Fibroblast of skin of back (primary cell): ENCODE measurements at places on chromosomes 13 and 19.

- no peak for DNase-seq
Measured at GRCh38 chr13:98515818-98516465, 61.0 kb downstream of the STK24 start.

- no peak for DNase-seq
Measured at GRCh38 chr19:51647318-51647717, 693 bp upstream of the SIGLEC14 start.

DNA sequence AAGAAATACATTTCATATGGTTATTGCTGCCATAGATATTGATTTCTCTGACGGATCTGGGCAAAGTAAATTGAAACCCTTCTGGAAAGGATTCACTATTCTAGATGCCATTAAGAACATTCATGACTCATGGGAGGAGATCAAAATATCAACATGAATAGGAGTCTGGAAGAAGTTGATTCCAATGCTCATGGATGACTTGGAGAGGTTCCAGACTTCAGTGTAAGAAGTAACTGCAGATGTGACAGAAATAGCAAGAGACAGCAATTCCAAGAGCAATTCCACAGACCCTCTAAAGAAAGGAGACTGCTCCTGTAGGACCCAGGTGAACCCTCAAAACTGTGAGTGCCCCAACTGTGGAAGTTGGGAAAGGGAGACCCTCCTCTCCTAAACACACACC is 30.9 kb upstream of the KCTD12 start:
- DNase-seq, result peak; percentile 46

GRCh38 chr19:54040003-54040402 is 23.7 kb downstream of the VSTM1 start:
- no peak for DNase-seq

DNA sequence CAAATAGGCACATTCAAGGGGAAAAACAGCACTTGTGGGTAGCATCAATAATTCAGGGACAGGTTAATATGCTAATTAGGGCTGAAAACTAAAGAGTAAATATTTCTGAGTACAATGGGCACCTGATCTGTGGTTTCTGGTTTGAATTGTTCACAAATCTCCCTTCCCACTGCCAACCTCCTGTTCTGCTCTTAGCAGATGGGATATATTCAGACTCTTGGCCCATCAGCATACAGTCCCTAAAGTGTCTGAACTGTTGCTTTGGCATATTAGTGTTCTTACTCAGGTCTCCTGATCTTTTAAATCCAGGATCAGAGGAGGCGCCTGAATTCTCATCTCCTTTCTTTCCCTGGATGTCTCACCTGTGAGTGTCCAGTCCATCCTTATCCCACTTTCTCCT is 8.2 kb upstream of the LRCH1 start:
- DNase-seq, result no peak

GRCh38 chr19:48500830-48501493 is 10.7 kb downstream of the LMTK3 start:
- DNase-seq, result no peak

GRCh38 chr19:2645826-2646225 is 56.7 kb downstream of the GNG7 start:
- no peak for DNase-seq

DNA sequence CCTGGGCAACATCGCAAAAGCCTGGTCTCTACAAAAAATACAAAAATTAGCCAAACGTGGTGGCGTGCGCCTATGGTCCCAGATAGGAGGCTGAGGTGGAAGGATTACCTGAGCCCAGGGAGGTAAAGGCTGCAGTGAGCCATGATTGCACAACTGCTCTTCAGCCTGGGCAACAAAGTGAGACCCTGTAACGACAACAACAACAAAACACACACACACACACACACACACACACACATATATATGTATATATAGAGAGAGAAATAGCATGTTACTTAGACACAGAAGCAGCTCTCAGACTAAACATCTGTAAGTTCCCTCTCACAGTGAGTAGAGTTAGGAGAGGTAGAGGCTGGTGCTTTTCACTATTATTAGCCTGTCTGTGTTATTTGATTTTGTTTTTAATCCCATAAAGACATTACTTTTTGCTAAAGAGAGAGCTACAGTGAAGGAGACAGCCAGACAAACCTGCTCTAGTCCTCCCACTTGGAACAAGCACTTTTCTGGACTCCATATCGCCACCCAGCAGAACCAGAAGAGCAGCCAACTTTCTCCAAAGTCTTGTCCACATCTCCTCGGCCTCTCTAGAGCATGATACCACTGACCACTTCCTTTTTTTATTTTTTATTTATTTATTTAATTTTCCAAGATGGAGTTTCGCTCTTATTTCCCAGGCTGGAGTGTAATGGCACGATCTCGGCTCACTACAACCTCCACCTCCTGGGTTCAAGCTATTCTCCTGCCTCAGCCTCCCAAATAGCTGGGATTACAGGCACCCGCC is 2.8 kb upstream of the LIN7B start:
- no peak for DNase-seq

GRCh38 chr13:54183728-54184127 is 1155.1 kb downstream of the OLFM4 start:
- DNase-seq, result no peak

- DNase-seq, result peak; percentile 69
Measured at GRCh38 chr19:5293612-5294378, 46.8 kb downstream of the PTPRS start.

DNA sequence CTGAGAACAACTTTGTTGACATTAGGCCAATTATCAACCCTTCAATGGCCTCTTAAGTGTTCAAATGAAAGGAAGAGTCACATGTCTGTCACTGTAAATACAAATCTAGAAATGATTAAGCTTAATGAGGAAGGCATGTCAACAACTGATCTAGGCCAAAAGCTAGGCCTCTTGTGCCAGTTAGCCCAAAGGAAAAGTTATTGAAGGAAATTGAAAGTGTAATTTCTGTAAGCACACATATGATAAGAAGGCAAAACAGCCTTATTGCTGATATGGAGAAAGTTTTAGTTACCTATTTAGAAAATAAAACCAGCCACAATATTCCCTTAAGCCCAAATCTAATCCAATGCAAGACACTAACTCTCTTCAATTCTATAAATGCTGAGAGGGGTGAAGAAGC is 604.7 kb downstream of the SLITRK6 start:
- no peak for DNase-seq

- no peak for DNase-seq
Measured at GRCh38 chr13:23445794-23446193, 12.3 kb upstream of the SACS start.

DNA sequence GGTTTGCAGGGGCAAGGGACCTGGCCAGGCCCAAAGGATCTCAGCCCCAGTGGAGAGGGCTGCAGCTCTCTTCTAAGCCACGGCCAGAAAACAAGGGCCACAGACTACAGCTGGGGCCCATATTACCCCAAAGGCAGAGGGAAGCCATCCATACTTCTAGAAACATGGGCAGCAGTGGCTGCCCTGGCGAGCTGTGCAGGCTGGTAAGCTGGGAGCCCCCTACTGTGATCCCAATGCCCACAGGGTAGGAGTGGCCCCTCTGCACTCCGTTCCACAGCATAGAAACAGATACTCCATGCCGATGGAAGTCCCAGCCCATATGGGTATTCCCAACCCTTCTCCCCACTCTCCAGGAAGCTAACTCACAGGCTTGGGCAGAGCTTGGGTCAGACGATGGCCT is 25.1 kb downstream of the VSTM2B start:
- DNase-seq, result no peak

DNA sequence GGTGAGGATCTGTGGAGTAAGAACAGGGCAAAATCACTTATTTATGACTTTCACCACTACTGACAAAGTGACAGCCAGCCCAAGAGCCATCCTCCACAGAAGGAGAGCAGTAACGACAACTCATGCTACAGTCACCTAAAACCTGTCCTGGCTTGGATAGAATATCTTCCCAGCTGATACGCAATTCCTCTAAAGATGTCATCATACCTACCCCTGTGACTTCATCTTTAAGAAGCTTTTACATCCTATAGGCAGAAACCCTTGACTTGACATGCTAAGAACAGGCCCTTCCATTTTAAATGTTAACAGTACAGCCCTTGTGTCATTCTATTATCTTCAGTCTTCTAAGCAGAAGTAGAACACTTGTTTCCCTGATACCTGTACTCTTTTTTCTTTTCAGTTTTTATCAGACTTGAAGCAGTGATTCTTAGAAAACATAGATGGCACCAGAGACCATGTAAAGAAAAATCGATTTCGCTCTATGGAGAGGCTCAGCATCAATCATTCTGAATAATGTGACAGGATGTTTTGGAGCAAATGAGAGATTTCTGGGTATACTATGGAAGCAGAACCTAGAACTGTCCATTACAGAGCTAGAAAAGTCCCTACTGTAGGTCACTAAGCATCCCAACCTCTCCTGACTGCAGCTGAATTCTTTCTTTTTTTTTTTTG is 20.1 kb downstream of the STOML3 start:
- no peak for DNase-seq

- DNase-seq, result peak; percentile 84
Measured at GRCh38 chr19:17553256-17553655, 2.2 kb upstream of the COLGALT1 start.

- DNase-seq, result no peak
Measured at GRCh38 chr19:35421362-35421761, 26.7 kb upstream of the FFAR2 start.

DNA sequence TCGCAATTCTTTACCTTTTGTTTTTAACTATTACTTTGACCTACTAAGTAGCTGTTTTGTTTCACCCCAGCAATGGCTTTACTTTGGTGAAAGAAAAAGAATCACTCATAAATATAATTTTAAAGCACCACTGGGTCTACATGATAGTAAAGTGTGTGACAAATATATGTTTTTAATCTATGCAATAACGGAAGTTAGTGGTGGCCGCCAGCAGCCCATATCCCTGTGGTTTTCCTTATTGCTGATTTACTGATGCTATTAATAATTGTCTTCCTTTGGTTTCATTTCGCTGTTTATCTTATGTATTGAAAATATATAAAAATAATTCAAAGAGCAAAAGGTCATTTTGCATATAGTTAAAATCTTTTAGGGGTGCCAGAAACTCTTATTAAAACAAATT is 491.3 kb downstream of the DIAPH3 start:
- no peak for DNase-seq

- DNase-seq, result peak; percentile 48
Measured at GRCh38 chr13:33178209-33178840, 107.2 kb downstream of the STARD13 start.

GRCh38 chr19:1917146-1917545 is 11.9 kb downstream of the ADAT3 start:
- DNase-seq, result no peak

GRCh38 chr13:25971047-25971446 is 80.8 kb downstream of the SHISA2 start:
- no peak for DNase-seq

GRCh38 chr13:76813891-76814290 is 72.3 kb downstream of the KCTD12 start:
- no peak for DNase-seq
